ENCODE measurements at places on chromosomes 7 and 10. TPM values are rescaled to one million over a fixed set of nuclear protein-coding genes. Genes with fewer than 3 reads are reported as not detected.

PFKP gene
- total RNA-seq = 100 TPM

SLIT1 gene
- 0.24 TPM for total RNA-seq

- no peak for DNase-seq
These were observed 118.4 kb upstream of the PDLIM1 start for GRCh38 chr10:95408983-95409873.

- DNase-seq = no peak
These were observed 204.9 kb downstream of the DOCK4 start for GRCh38 chr7:112001091-112001826.

DNA sequence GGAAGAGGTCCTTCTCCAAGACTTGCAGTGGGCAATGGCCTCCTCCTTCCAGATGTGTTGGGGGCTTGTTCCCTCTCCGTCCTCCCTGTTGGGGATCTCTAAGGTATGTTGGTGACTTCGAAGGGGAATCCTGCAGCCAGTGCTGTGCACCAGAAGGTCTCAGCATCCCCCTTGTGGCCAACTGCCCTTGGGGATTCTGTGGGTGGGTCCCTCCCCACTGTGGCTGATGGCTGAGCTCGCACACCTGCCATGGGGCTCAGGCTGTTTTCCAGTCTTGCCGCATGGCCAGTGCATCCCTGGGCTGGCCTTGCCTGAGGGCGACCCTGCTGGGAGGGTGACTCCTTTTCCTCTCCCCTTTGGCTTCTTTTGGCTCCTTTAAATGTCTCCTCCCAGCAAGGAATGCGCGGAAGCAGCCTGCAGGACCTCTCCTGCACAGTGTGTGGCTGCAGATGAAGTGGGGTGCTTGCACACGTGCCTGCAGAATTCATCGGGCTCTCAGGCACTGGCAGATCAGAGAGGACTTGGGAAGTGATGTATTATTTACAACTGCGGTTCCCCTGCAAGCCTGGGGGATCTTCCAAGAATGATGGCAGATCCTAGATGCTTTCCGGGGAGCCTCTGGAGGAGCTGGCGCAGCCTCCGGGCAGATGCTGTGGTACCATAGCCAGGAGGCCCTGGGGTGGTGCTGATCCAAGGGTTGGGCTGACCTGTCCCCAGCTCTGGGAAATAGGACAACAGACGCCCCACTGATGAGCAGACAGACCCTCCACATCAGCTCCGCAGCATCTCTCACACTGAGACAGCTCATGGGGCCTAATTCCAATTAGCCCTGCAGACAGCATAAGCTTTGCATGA lies 410.0 kb downstream of the TCERG1L start:
- no peak for DNase-seq

GRCh38 chr7:4050126-4050660 lies 631.9 kb upstream of the FOXK1 start:
- no peak for DNase-seq

FAM20C gene
- 26.5 TPM for total RNA-seq

- DNase-seq = no peak
These were observed 49.2 kb downstream of the GSDME start for GRCh38 chr7:24707988-24708615.

- no peak for DNase-seq
These were observed 67.5 kb downstream of the MINDY3 start for GRCh38 chr10:15792777-15793176.

- no peak for DNase-seq
These were observed 87.2 kb downstream of the WIPF3 start for GRCh38 chr7:29893351-29893965.

FAM25C gene
- not detected for total RNA-seq

GRCh38 chr7:39714447-39715091 lies 91.2 kb downstream of the RALA start:
- no peak for DNase-seq

DNA sequence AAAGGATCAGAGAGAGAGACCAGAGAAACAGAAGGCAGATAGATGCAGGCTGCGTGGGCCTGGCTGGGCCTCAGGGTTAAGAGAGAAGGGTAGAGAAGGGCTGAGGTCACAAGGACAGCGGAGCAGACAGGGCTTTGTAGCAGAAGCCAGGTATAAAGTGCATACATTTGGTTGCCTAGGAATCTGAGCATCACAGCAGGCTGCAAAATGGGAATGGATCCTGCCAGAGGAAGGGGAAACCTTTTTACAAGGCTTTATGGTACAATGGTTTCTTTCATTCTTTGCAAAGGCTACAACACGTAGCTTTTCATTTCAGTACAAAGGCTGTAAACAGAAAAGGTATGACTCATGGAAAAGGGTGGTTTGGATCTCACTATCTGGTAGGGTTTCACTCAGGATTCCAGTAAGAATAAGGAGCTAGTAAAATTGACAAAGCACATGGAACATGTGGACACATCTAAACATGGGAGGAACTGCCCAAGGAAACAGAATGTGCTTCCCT lies 275.1 kb downstream of the DOCK4 start:
- no peak for DNase-seq

H2BK1 gene
- not detected for total RNA-seq

RADIL gene
- total RNA-seq = 1.1 TPM

HOXA11 gene
- total RNA-seq = 27.2 TPM

AKR1C3 gene
- total RNA-seq = 308 TPM

DNA sequence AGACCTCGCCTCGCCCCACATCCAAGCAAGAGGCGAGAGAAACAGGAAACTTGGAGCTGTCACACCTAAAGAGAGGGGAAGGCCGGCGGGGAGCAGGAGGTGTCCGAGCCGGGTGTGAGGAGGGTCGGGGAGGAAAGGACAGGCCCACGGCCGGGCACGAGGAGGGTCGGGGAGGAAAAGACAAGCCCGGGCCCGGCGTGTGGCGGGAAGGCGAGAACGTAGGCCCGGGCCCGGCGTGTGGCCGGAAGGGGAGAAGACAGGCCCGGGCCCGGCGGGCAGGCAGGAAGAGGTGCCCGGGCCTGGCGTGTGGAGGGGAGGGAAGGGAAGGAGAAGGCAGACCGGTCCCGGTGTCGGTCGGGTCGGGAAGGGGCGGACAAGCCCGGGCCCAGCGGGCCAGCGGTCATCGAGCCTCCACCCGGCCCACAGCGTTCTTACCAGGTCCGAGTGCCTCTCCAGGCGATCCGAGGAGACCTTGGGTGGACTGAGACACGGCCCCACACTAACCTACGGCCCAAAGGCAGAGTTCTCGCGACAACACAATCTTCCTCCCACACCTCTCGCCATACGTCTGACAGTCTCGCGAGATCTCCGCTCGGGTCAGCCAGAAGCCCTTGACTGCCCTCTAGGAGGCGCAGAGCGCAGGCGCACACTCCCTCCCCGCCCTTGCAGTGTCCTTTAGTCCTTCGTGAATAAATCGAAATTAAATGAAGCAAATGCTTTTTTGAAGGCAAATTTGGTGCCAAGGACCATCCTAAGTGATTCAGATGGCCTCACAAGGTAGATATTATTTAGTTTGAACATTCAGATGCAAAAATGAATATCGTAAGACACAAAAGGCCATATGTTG lies at the start of gene NCOA4:
TSS of gene NCOA4 (minus strand) at position 533 of the 847 bp plus-strand sequence. CDS start 13,943 bp downstream, outside the sequence.
- peak; percentile 98 for DNase-seq

- no peak for DNase-seq
These were observed at the start of gene ASIC3 for GRCh38 chr7:151047976-151048815. Gene ASIC3, plus strand, starts transcription at chr7:151048531. Its CDS starts 355 bp downstream, at chr7:151048886.

GRCh38 chr7:21500117-21500832 lies 42.6 kb upstream of the DNAH11 start:
- DNase-seq = no peak

DNA sequence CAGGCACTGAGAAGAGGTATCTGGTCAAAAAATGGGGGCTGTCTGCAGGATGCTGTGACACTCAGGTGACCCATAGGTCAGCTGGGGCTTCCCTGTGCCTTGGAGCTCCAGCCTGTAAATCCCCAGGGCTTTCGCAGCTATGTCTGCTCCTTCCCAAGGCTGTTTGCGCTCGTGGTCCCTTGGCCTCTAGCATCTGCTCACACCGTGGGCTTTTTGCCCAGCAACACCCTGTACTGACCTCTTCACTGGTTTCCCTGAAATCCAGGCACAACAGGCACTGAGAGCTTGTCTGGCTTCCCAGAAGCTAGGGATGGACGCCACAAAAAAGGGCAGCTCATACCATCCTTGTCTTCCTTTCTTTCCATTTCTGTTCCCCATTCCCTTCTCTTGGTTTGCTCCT lies 280.3 kb upstream of the HABP2 start:
- no peak for DNase-seq

DNA sequence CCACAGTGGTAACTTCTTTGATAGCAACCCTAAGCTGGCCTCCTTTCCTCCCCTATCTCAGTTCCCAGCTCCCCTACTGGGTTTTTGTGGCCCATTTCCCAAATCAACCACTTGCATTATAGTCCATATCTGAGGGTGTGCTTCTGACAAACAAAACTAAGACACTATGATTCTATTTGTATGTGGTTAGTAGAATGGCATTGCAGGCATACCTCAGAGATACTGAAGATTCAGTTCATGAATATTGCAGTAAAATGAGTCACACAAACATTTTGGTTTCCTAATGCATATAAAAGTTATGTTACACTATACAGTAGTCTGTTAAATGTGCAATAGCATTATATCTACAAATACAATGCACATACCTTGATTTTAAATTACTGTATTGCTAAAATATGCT lies 15.4 kb upstream of the TMEM243 start:
- DNase-seq = no peak

CPED1 gene
- total RNA-seq = 6.5 TPM

PCGF5 gene
- total RNA-seq = 65.0 TPM

DNA sequence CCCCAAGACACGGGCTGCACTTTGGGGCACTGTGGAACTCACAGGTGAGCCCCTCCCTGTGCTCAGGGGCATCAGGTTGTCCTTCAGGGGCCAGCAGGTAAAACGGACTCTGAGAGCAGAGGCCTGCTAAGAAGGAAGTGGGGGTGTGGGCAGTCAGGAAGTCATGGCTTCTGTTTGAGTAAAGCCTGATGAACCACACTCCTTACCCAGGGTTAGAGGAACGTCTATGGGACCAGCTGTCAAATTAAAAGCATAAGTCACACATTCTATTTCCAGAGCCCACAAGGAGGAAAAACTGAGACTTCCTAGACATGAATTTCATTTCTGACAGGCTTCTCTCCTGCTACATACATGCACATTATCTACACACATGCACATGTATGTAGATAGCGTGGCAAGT lies 616.4 kb downstream of the SDK1 start:
- no peak for DNase-seq

DNA sequence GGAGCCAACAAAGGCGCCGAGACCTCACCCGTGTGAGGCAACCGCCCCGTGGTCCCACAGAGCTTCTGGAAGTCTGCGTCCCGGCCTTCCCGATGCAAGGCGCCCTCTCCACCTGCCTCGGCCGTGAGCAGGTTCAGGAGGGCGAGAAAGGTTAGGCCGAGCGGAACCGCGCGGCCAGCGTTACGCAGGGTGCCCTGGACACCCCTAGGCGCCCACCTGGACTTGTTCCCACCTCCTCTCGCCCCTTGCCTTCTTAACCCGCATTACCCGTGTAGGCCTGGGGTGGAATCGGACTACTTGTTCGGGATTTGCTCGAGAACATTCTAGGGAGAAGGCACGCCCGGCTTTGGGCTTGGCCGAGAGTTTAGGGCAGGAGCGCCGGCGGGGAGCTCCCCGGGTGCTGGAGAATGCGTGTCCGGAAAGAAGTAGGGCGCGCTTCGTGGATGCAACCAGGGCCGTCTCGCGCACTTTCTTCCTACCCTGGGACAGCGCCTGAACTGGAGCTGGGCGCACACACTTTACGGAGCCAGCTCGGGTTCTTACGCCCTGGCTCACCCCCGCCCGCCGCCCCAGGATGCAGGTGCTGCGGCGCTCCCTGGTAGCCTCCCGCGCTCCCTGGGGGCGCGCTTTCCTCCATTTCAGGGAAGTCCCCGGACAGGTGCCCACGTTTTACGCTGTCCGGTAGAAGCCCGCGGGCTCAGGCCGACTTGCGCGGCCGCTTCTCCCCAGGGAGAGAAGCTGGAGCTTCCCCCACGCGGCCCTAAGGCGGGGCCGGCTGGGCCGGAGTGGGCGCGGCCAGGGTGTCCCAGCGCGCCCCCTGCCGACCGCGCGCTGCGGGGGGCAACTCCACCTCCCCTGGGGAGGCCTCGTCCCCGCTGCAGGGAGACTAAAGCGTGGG lies 74.5 kb downstream of the INSIG1 start:
- DNase-seq = peak; percentile 39

C10orf90 gene
- total RNA-seq = not detected

DNA sequence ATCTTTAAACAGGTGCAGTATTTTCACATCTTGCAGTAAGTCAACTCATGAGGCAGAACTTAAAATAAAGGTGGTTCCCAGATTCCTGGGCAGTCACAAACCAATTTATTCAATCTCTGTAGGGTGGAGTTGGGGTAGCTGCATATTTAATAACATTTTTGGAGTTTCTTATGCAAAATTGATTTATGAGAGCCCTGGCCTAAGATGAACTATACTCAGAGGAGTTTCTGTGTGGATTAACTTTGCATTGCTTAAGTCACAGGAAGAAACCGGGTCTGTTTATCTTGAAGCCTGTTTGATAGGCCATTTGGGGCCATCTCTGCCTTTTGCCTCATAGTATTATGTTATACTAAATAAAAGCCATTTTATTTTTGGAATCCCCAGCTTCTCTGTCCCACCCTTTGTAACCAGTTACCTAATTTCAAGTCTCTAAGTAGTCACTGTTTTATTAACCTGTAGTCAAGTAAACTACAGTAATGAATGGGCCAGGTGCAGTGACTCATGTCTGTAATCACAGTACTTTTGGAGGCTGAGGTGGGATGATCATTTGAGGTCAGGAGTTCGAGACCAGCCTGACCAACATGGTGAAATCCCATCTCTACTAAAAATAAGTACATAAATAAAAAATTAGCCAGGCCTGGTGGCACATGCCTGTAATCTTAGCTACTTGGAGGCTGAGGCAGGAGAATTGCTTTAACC lies 104.4 kb upstream of the FAM3C start:
- no peak for DNase-seq

- DNase-seq = peak; percentile 75
These were observed 9.8 kb downstream of the ZNF775 start for GRCh38 chr7:150388709-150389531.

DNA sequence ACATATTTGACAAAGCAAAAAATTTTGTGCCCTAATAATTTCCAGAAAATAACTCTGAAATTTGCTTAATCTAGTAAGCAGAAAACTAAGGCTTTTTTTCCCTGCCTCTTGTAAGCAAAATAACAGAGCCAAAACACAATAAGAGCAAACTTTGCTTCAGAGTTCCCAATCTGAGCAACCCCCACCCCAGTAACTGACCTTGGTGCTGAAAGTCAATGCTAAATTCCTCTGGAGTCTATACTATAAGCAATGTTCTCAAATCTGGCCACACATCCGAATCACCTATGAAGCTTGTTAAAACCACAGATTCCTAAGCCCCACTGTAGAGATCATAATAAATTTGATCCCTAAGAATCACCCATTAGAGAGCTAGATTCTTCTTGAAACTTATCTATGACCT lies 150.5 kb downstream of the ELAPOR2 start:
- no peak for DNase-seq

GRCh38 chr7:131557652-131558385 lies 1.4 kb upstream of the PODXL start:
- DNase-seq = no peak

- no peak for DNase-seq
These were observed 81.5 kb downstream of the CCNY start for GRCh38 chr10:35417795-35418194.

ACSM6 gene
- total RNA-seq = not detected

MKX gene
- 0.26 TPM for total RNA-seq

All from mucosa of descending colon (tissue), 3 donors.